ENCODE measurements at places on chromosomes 2 and 18.

GRCh38 chr2:157523270-157524247 is 79.7 kb upstream of the CYTIP start:
- DNase-seq, result no peak

- no peak for DNase-seq
Observed at GRCh38 chr2:84716564-84716963, 164.3 kb downstream of the TRABD2A start.

- DNase-seq, result no peak
Observed at GRCh38 chr18:25275412-25276001, 76.5 kb downstream of the ZNF521 start.

- no peak for DNase-seq
Observed at GRCh38 chr2:175539122-175539521, 357.6 kb upstream of the ATP5MC3 start.

GRCh38 chr2:176813621-176814049 is 399.0 kb upstream of the HNRNPA3 start:
- no peak for DNase-seq

DNA sequence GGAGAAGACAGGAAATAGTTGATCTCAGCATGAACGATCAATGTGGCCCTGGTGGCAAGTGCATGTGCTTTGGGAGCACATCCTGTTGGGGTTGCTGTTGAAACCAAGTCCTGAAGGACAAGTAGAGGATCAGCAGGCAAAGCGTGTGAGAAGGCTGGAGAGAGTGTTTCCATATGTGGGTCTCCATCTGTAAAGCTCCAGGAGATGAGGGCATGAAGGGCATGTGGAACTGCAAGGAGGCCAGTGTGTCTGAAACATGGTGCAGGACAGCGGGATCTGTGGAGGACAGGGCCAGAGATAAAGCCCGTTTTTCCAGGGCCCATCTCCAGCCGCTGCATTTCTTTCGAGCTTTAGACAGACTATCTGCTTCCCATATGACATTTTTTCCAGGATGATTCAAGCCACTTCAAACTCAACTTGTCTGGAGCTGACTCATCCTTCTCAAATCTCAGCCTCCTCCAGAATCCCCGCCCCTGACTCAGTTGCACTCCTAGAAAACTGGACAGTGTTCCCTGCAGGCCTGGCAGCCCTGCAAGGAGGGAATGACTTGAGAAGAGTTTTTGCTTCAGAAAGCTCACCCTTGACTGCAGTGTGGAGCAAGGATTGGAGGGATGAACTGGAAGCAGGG is 226.1 kb downstream of the VAPA start:
- no peak for DNase-seq

- DNase-seq, result no peak
Observed at GRCh38 chr2:3637692-3638455, 20.1 kb upstream of the ALLC start.

GRCh38 chr2:54977149-54977548 is 73.1 kb downstream of the RTN4 start:
- DNase-seq, result no peak

DNA sequence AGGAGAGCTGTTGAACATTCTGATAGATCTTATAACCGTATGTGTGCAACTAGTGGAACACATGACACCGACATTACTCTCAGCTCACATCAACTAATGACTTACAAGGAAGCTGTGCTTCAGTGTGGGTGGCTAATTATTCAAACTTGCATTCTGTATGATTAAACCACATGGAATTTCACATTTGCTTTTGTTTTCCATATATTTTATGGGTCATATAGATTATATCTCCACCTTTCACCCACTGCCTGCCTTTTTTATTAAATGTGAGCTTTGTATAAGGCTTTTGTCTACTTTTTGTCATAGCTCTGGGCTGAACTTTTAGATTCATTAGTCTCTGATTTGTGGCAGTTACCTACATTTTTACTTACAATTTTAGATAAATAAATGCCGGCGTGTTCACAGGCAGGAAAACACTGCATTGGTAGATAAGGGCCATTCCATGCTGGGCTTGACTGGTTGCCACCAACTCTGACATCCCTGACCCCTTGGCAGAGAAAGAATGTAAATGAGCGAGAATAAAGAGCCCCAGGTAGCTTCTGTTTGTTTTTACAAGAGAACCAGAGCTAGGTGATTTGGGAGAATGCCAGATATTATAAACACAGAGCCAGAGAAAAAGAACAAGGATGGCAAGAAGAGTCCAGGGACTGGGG is 35.7 kb downstream of the LYPD6 start:
- DNase-seq, result no peak

GRCh38 chr2:118371515-118371914 is 283.2 kb downstream of the INSIG2 start:
- DNase-seq, result no peak

DNA sequence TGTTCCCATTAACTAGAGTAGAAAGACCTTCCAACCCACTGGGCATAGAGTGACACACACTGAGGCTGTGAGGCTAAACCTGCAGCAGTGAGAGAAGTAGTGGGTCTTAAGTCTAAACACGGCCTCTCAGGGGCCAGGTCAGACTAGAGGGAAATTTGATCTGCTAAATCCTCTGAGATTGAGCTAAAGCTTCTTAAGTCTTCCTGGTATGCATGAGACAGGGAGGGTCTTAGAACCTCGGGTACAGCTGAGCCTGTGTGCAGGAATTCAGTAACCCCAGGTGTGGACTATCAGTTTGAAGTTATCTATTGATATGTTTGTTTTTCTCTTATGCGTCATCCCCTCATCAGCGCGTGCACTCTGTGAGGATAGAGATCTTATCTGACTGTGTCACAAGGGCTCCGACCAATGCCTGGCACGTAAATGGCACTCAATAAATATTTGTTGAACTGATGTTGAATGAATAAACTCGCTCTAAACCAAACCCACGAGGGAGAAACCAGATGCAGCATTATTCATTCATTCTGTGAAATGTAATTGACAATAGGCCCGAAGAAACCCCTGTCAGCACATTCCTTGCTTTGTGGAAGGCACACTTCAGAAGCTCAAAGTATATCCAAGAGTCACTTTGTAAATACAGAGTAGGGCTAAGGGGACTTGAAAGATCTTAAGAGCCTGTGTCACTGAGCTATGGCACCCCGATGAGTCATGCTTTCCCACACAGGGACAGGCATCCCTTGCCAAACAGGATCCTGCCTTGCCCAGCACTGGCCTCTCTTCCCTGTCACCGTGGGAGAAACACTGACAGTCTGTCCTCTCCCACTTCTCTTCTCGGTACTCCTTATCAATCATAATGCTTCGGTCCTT is 21.7 kb upstream of the RAB10 start:
- DNase-seq, result no peak

GRCh38 chr2:201344663-201345366 is 12.3 kb downstream of the FLACC1 start:
- DNase-seq, result no peak

GRCh38 chr2:175432021-175432420 is 250.5 kb upstream of the ATP5MC3 start:
- no peak for DNase-seq

- no peak for DNase-seq
Observed at GRCh38 chr2:15668611-15669305, 77.1 kb downstream of the DDX1 start.

- no peak for DNase-seq
Observed at GRCh38 chr2:216539791-216540241, 41.2 kb downstream of the RPL37A start.

DNA sequence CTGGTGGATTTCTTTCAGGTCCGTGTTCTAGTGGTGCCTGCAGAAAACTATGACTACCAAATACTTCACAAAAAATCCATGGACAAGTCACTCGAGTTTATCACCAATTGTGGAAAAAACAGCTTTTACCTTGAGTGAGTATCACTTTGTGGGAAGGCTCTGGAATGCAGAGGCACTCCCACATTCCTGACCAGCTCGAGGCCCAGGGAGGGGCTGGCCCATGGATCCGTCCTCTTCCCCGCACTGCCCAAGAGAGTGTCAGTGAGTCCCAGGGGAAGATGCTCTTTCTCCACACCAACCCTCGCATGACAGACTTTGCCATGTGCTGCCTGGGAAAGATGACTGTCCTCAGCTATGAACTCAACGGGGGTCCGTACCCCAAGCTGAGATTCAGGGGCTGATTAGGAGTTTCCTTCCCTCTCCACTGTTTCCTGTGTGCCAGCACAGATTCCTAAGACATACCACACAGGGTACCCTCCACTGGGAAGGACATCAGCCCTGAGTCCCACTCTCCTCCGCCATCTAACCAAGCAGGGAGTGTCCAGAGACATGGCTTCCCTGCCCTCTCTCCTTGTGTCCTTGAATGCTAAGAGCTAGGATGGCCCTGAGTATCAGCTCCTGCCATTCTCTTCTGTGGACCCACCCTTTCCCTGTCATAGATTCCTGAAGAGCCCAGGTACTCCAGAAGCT is 155.9 kb downstream of the LAMA3 start:
- no peak for DNase-seq

DNA sequence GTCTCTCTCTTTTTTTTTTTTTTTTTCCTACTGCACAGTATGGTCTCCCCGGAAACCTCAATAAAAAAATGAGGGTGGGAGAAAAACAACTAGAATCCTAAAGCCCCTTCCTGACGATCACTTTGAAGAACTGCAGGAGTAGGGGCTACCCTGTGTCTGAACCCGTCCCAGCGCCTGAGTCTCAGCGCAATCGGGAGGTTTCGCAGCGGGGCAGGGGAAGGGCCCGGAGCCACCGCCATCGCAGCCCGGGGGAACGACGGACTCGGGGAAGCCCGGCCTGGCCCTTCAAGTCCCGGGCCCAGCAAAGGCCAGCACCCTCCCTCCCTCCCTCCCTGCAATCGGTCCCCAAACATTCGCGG is 411 bp downstream of the NARS1 start:
- no peak for DNase-seq

DNA sequence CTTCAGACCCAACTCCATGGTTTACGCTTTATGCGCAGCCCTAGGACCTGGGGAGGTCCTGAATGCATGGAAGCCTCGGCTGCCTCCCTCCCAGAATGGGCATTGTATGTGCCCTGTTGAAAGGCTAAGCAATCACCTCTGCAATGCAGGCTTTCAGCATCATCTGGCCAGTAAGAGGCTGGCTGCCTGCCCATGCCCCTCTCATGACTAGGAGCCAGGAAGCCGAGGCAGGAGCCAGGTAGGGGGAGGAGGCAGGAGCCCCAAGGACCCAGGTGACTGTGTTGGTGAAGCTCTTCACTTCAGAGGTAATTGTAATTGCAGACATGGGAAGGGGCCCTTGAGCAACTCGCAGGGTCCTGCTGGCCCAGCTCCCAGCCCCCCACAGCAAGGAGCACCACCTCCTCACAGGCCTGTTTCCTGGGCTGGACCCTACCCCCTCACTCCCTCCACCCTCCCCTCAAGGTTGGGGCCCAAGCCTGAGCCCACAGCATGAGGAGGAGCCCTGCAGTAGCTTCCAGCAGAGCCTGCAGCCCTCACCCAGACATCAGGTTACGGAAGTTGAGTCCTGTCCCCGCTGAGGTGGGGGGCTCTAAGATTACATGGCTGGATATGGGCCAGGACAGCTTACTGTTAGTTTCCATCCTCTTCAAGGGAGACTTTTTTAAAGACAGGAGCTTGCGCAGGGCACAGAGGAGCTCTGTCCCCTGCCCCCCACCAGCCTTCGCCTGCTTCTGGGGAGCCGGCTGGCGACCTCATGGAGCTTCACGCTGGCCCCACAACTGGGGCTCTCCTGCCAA is 21.9 kb downstream of the CRACDL start:
- DNase-seq, result no peak

- DNase-seq, result no peak
Observed at GRCh38 chr18:41532344-41533086, 422.5 kb upstream of the PIK3C3 start.

DNA sequence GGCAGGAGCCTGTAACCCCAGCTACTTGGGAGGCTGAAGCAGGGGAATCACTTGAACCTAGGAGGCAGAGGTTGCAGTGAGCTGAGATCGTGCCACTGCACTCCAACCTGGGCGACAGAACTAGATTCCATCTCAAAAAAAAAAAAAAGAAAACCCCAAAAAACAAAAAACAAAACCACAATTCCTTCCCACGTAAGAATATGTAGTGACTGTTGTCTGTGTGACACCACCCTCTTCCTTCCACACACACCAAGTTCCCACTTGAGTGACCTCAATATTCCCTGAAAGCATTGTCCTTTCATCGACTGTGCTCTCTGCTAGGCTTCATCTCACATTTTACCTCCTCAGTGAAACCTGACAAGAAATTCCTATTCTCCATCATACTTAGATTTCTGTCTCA is 8.8 kb upstream of the THADA start:
- DNase-seq, result no peak

- no peak for DNase-seq
Observed at GRCh38 chr18:70469916-70470315, 181.1 kb downstream of the SOCS6 start.

DNA sequence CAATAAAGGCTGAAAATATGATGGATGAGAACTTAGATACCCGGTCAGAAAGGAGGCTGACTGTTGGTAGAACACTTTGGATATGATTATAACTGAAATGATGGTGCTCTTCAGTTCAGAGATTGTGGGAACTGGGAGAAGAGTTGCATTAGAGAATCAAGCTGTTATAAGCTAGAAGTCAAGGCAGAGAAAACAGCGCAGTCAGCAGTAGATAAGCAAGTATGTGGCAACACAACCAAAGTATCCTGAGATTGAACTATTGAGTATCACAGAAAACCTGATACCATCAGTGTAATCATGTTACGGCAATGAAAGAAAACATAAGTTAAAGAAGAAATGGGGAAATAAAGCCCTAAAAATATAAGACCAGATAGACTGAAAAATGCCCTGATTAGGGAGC is 633.9 kb upstream of the LRRTM1 start:
- no peak for DNase-seq

DNA sequence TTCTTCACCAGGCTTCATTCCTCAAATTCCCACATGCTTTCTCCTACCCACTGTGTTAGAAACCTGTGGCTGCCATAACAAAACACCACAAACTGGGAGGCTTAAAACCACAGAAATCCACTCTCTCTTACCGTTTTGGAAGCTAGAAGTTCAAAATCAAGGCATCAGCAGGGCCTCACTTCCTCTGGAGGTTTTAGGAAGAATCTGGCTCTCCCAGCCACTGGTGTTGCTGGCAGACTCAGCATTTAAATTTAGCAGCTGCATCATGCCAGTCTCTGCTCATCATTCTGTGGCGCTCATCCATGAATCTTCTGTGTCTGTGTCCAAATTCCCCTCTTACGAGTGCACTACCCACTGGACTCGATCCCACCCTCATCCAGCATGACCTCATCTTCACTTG is 248.5 kb downstream of the ZNF516 start:
- no peak for DNase-seq

GRCh38 chr2:63051042-63051794 is 588 bp downstream of the OTX1 start:
- no peak for DNase-seq

- no peak for DNase-seq
Observed at GRCh38 chr2:113077921-113078320, 10.2 kb downstream of the IL1F10 start.

- peak; percentile 36 for DNase-seq
Observed at GRCh38 chr2:144323946-144324345, 196.0 kb downstream of the ZEB2 start.

DNA sequence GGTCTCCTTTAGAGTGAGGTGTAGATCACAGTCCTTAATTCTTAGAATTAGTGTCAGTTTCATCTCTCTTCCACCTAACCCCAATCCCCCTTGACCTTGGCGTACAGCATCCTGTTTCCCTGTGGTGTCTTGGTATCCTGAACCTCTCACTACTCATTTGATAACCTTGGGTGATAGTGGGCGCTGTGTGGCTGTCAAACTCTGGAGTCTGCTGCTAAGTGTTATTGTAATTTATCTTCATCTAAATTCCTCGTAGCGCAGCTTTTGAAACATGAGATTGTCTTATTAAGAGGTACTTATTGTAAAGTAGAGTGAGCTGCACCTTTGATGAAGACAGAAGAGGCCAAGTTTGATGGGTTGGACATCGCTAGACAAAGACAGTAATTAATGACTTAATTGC is 222.6 kb upstream of the SPRED2 start:
- DNase-seq, result no peak

- no peak for DNase-seq
Observed at GRCh38 chr2:236702657-236703372, 133.2 kb downstream of the ACKR3 start.

All from CD4-positive, alpha-beta T cell treated with Interleukin-15 for 4 hours (primary cell).